Colonic mucosa (tissue), 4 donors: ENCODE measurements at places on chromosomes 7 and 10. TPM values are rescaled to one million over a fixed set of nuclear protein-coding genes. Genes with fewer than 3 reads are reported as not detected.

The AGAP3 gene
- 79.2 TPM for total RNA-seq

DNA sequence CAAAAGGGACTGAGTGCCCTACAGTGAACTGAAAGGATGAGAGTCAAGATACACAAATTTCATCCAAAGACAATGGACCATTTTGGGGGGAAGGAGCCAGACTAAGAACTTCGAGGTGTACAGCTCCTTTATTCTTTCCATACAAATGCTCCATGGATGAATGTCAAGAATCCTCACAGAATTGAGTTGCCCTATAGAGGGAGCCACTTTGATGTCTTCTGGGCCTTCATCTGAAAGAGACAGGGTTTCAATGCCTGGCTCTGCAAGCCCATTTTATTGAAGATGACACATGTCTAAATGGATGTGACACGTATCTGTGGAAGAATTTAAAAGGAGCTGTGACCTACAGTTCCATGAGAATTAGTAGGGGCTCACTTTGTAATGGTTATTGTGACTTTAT is 32.0 kb upstream of the NRG3 start:
- DNase-seq, result no peak
- no peak overlapping the region for H3K27ac ChIP-seq
- H3K27me3 ChIP-seq, result no peaks in the 10 kb centered on the region
- H3K36me3 ChIP-seq, result no peaks in the 10 kb centered on the region

DNA sequence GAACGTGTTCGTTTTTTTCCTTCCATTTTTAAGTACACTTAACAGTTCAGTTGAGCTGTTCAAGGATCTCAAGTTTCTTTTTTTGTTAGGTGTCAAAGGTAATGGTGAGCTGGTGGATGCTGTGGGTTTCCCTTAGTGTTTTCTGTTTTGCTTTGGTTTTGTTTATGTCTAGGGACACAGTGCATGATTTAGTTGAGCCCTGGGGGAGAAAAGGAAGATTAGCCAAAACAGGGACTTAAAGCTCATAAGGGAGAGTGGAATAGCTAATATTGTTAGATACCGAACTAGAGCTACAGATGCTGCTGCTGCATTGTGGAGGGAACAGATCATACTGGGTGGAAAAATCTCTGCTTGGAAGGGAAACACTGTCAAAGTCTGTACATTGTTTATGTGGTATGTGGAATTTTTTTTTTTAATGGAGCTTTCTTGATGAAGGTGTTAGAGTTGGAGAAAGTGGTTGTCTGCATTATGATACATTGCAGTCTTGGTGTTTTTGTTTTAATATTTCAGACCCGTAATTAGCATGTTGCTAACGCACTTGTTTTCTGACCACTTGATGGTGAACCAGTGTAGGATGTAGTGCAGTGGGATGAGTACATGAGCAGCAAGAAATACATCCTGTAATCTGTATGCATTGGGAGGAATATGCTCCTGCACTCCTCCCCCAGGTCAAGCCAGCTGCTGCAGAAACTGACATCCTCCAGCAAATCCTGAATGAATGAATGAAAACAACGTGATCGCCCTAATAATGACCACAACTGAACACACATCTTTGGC is 2.1 kb downstream of the GLCCI1 start:
- no peaks in the 10 kb centered on the region for H3K36me3 ChIP-seq
- no peaks in the 10 kb centered on the region for H3K27me3 ChIP-seq
- DNase-seq, result peak; percentile 21
- no peaks in the 10 kb centered on the region for H3K4me1 ChIP-seq

DNA sequence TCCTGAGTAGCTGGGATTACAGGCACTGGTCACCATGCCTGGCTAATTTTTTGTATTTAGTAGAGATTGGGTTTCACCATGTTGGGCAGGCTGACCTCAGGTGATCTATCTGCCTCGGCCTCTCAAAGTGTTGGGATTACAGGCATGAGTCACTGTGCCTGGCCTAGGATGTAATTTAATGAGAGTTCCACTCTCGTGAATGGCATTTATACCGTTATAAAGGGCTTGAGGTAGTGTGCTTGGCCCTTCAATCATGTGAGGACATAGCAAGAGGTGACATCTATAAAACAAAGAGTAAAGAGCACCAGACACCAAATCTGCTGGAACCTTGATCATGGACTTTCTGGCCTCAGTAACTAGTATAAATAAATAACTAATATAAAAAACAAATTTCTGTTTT is 93.5 kb upstream of the PPP1R9A start:
- no peak overlapping the region for H3K27ac ChIP-seq
- H3K27me3 ChIP-seq, result no peaks in the 10 kb centered on the region
- no peak overlapping the region for H3K4me3 ChIP-seq
- no peak for DNase-seq

DNA sequence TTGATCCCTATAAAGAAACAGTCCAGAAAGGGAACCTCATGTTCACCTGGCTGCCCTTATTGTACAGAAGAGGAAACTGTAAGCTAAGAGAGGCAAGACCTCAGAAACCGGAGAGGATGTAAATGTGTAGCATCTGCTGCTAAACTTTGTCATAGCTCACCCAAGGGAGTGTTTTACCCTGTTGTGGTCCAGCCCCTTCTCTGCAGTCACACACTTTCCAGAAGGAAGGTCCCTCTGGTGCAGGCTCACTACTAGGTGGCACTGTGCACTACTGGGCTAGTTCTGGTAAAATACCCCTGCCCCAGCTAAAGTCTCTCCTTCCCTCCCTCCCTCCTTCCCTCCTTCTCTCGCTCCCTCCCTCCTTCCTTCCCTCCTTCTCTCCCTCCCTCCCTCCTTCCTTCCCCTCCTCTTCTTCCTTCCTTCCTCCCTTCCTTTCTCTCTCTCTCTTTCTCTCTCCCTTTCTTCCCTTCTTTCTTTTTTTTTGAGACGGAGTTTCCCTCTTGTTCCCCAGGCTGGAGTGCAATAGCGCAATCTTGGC is 42.5 kb upstream of the LCOR start:
- H3K36me3 ChIP-seq, result no peaks in the 10 kb centered on the region
- no peak overlapping the region for H3K4me3 ChIP-seq
- no peak overlapping the region for H3K27ac ChIP-seq
- H3K27me3 ChIP-seq, result no peaks in the 10 kb centered on the region
- H3K4me1 ChIP-seq, result no peaks in the 10 kb centered on the region
